ENCODE measurements at places on chromosomes 11 and 22. TPM values are rescaled to one million over a fixed set of nuclear protein-coding genes. Genes with fewer than 3 reads are reported as not detected.

- no peak for DNase-seq
Observed at GRCh38 chr22:18033204-18033998, 9.0 kb upstream of the MICAL3 start.

DNA sequence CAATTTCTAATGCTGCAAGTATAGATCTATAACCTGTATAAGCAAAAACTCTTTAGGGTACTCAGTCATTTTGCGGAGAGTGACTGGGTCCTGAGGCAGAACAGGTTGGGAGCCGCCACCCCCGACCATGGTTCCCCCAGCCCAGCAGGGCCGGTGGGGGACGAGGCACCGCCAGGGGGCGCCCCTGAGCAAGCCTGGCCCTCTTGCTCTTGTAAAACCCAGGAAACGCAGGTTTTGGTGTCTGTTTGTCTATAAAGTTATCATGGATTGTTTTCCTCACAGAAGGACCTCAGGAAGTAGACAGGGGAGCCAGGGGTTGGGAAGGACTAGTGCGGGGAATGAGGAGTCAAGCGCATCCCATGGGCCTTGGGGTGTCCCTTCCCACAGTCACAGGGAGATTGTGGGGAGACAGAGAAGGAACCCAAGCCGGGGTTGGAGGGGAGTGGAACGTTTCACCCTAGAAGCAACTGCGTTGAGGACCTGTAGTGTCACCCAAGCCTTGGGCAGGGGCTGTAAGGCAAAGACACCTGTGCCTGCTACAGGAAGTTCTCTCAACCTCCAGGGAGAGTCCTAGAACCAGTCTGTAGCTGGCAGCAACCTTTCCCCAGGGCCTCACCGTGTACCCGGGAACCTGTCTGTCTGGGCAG is 26.4 kb downstream of the KCTD17 start:
- DNase-seq: peak; percentile 59

- DNase-seq: no peak
Observed at GRCh38 chr11:104873252-104873651, 25.0 kb downstream of the CASP12 start.

- no peak for DNase-seq
Observed at GRCh38 chr11:116698080-116698479, 74.7 kb downstream of the BUD13 start.

GRCh38 chr11:26995701-26996460 is 2.0 kb downstream of the FIBIN start:
- no peak for DNase-seq

DNA sequence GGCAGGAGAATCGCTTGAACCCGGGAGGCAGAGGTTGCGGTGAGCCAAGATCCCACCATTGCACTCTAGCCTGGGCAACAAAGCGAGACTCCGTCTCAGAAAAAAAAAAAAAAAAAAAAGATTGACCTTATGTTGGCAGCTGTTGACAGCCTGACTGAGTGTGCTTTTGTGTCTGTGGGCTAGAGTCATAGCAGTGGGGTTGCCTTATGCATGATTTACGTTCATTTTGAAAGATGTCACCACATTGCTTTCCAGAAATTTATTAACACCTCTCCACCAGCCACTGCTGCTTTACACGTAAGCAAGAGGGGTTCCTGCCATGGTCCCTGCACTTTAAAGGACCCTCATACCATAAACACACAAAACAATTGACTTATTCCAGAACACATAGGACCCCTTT is 21.0 kb downstream of the ASRGL1 start:
- no peak for DNase-seq

GRCh38 chr11:133509924-133510697 is 22.2 kb downstream of the OPCML start:
- no peak for DNase-seq

GRCh38 chr11:106344966-106345365 is 267.5 kb downstream of the AASDHPPT start:
- no peak for DNase-seq

DNA sequence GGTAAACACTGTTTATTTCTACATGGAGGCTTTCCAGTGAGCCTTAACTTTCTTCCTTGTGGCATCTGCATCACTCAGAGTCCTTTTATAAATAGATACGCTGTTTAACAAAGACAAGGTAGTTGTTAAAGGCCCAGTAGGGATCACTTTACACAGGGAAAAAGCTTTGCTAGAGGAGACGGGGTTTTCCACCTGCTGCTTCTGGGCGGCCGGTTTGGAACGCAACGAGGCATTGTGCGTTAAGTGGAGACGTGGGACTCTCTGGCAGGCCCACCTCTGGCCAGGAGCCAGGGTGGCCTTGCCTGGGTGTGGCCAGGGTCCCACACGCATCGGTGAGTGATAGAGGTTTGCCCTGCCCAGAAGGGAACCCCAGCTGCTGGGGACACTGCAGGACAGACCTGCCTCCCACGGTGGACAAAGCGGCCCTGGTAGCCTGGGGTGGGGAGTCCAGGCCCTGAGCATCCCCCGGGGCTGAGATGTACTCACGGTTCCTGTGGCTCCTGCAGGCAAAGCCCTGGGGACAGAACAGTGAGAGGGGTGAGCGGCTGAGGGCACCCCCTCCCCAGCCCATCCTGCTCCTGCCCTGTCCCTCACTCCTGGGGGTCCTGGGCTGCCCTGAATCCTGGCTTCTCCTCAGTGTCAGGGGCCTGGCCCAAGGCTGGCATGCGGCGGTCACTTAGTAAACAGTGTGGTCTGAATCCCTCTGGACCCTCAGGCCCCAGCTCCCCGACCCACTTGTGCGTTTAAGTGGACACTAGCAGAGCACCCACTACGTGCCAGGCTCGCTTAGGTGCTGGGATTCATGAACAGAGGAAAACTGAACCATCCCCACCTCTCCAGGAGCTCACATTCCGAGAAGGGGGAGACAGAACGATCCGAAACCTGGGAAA is 4.2 kb downstream of the IL17REL start:
- peak; percentile 54 for DNase-seq

GRCh38 chr22:35198738-35199137 is 58.6 kb upstream of the HMGXB4 start:
- DNase-seq: no peak

- no peak for DNase-seq
Observed at GRCh38 chr11:117574551-117574950, 222.5 kb downstream of the DSCAML1 start.

Gene HTR3B
- total RNA-seq: not detected

Gene ROM1
- total RNA-seq: 6.8 TPM

Gene SCGB2A2
- not detected for total RNA-seq

Gene APOA4
- not detected for total RNA-seq

Gene APLNR
- total RNA-seq: 18.0 TPM

Gene TRPC6
- 0.26 TPM for total RNA-seq
